ENCODE measurements at places on chromosomes 2 and 18.

GRCh38 chr2:119051263-119051662 lies 107.3 kb downstream of the C1QL2 start:
- no peak for DNase-seq

- peak; percentile 67 for DNase-seq
Observed at GRCh38 chr2:29921560-29921915, at the start of gene ALK. ALK (minus strand) TSS chr2:29921586; CDS start chr2:29920659, 927 bp downstream.

- no peak for DNase-seq
Observed at GRCh38 chr2:42868874-42869273, 76.5 kb upstream of the HAAO start.

DNA sequence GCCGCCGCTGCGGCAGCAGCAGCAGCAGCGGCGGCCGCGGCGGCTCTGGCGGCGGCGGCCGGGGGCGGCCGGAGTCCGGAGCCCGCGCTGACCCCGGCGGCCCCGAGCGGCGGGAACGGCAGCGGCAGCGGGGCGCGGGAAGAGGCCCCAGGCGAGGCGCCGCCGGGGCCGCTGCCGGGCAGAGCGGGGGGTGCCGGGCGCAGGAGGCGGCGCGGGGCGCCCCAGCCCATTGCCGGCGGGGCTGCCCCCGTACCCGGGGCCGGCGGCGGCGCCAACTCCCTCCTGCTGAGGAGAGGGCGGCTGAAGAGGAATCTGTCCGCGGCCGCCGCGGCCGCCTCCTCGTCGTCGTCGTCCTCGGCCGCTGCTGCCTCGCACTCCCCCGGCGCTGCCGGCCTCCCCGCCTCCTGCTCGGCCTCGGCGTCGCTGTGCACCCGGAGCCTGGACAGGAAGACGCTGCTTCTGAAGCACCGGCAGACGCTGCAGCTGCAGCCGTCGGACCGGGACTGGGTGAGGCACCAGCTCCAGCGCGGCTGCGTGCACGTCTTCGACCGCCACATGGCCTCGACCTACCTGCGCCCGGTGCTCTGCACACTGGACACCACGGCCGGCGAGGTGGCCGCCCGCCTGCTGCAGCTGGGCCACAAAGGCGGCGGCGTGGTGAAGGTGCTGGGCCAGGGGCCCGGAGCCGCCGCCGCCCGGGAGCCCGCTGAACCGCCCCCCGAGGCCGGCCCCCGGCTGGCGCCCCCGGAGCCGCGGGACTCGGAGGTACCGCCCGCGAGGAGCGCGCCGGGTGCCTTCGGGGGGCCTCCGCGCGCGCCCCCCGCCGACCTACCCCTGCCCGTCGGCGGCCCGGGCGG lies 646 bp downstream of the PHLPP1 start:
- DNase-seq: peak; percentile 22

DNA sequence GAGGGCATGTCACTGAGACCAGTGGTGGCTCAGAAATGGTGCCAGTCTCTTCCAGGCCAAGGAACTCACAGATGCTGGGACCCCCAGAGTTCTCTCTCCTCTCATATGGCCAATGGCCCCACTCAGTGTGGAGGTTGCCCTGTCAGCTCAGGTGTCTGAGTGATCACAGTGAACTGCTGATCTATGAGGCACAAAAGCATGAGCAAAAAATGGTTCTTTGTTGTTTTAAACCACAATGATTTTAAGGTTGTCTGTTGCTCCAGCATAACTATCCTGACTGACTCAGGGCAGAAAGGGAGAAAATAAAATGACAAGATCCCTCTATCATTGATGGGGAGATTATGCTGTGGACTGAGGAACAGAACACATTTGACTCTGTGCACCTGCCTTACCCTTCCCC lies 57.8 kb downstream of the FBLN7 start:
- no peak for DNase-seq

GRCh38 chr2:224286923-224287322 lies 115.0 kb downstream of the FAM124B start:
- DNase-seq: no peak

DNA sequence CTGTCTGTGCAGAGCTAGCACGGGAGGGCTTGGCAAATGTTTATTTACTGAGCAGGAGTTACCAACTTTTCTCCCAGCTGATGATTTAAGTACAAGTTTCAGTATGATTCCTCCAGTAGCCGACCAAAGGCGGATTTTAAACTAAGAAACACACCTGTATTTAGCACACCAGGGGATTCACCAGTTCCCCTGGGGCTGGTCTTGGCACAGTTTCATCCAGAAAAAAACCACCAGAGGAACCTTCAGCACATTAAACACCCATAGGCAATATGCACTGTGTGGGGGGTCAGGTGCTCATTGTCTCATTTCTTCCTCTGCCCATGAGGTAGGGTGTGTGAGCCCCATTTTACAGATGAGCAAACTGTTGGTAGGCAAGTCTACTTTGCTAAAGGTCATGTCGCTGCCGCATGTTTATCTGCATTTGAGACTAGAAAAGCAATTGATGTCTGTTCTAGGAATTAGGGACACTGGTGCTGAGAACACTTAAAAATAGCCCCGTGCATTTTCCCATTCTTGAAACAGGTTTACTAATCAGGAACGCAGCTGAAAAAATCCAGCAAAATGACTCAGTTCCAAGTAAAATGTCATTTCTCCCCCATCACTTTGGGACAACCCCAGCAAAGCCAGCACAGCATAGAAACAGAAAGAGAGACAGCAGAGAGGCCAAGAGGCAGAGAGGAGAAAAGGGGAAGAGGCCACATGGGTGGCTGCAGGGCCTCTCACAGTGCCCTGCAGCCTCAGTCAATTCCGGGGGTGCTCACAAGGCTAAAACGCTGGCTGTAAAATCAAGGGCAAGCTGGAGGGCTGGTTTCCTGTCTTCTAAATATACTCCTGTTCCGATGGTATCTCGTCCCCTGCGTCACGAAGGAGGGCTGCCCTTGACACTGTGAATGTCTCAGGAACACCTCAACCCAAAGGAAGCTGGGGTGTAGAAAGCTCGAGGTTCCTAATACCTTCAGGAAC lies 166.8 kb upstream of the ID2 start:
- DNase-seq: no peak

DNA sequence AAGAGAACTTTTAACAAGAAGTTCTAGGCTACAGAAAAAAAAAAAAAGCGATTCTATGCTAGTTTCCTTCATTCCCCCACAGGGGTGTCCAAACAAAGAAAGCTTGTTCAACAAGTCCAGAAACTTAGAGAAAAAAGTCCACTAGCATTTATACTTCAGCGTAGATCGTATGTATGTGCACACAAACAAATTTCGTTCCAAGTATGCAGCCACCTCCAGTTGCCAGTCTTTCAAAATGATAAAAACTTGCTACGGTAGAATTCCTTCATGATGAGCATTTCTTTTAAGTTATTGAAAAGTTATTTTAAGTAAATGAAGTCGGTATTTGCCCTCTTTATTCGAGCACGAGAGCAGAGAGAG lies 3.7 kb upstream of the OTX1 start:
- no peak for DNase-seq
